GM18507 (cell line): ENCODE measurements at places on chromosomes 6 and 20.

GRCh38 chr20:35743693-35744491 is 1.8 kb upstream of the RBM39 start:
- DNase-seq, result no peak

DNA sequence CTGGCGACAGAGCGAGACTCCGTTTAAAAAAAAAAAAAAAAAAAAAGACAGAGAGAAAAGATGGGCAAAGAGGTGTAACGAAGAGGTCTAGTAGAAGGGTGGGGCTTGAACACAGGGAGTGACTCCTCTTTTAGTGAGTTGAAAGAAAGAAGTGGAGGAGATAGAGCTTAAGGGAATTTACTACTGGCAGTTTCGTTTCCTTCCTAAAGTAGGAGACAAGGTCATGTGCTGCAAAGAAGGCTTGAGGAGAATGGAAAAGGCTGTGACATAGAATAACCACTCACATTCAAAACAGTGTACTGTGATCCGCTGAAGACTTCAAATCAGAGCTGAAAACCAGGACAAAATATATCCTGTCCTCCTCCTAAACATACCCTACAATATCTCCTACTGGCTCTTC is 63.8 kb upstream of the EIF2S2 start:
- no peak for DNase-seq

DNA sequence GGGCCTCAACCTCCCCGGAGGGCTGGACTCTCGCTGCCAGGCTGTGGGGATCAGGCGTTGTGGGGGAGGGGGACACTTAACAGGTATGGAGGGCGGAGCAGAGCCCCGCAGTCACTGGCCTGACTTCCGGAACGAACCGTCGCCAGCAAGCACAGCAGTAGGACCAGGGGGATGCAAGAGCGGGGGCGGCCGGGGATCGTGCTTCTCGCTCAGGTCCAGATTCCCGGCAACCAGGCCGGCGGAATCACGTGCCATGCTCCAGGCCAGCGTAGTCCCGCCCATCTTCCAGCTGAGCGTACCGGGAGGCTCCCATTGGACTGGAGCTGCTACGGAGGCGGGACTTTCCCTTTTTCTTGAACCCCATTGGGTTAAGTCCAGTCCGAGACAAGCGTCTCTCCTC is 10.0 kb upstream of the POU5F1 start:
- DNase-seq, result peak; percentile 54

GRCh38 chr6:144653885-144654505 is 368.9 kb downstream of the UTRN start:
- DNase-seq, result no peak

- DNase-seq, result no peak
These were observed 36.4 kb upstream of the HLA-C start for GRCh38 chr6:31308050-31308844.

GRCh38 chr6:33410711-33411631 is at the start of gene PHF1:
PHF1 (plus strand) TSS chr6:33411014; CDS start chr6:33412264, 1,250 bp downstream.
- no peak for DNase-seq

- no peak for DNase-seq
These were observed 150.8 kb upstream of the FAM83B start for GRCh38 chr6:54695815-54696214.

DNA sequence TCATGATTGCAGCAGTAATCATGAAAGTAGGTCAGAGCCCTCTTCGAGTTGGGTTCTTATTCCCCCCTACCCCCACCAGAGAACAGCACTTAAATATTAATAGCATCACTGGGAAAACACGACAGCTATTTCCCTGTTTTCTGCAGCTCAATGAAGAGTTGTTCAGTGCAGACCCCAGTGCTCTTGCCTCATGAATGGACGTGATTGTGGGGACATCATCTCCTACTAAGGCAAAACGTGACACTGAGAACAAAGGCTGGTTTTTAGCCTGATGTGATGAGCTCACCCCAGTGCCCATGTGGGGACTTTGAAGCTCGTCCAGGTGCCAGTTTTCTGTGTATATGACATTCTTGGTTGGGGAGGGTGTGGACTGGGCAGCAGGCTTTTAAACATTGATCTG is 105.9 kb downstream of the SLC35F1 start:
- no peak for DNase-seq

GRCh38 chr6:35311390-35312075 is 13.9 kb downstream of the DEF6 start:
- no peak for DNase-seq

GRCh38 chr6:163958646-163959045 is 544.1 kb downstream of the QKI start:
- DNase-seq, result no peak

- no peak for DNase-seq
These were observed 680 bp downstream of the HLA-DPB1 start for GRCh38 chr6:33076406-33076934.

- peak; percentile 70 for DNase-seq
These were observed at the start of gene MYB for GRCh38 chr6:135180542-135181332. MYB (plus strand) TSS chr6:135181308; CDS start chr6:135181514, 206 bp downstream.

DNA sequence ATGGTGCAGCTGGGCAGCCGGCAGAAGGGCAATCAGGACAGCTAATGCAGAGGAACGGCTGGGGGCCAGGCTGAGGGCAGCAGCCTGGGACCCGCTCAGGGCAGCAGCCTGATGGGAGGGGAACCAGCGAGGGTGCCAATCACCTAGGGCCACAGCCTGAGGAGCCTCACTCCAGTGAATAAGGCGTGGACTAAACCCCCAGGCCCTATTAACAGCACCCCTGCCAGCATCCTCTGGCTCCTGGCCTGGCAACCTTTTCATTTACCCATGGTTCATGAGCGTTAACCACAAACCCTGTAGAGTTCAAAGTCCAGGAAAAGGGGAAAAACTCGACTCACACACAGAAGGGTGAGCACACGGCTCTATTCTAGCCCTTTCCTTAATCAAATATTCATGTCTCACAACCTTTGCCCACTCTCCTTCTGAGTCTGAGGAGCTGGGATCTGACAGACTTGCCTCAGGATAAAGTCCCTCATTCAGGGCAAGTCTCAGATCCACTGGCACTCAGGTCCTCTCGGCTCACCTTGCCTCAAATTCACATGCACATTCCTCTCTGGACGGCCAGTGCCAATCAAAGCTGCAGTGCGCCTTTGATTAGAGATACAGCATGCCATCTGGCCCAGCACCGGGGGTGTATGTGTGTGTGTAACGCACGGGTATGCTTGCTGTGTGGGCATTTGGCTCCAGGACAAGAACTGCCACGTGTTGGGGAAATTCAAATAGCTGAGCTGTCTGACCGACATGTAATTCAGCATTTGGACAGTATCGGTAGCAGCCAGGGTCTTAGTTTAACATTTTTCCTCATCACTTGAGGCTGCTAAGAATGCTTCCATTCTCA is 86.9 kb upstream of the TRAF3IP2 start:
- DNase-seq, result no peak

GRCh38 chr6:38482466-38482865 is 157.3 kb downstream of the BTBD9 start:
- no peak for DNase-seq

- no peak for DNase-seq
These were observed 133.2 kb upstream of the PTPN1 start for GRCh38 chr20:50376888-50377459.

DNA sequence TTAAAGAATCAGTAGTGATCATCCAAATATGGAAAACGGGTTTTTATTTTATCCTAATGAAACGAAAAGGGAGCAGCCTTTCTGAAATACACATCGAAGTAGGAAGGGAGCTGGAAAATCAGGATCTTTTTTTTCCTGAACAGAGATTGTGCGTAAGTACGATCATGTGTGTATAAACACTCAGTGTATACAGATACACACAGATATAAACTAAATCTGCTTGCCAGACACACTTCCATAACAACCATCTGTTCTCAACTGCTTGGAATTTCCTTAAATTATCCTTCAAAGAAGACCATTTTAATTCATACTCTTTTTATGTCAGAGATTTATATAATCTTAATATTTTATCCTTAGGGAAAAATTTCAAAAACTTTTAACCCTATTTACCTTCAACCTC is 110.7 kb downstream of the CHD6 start:
- no peak for DNase-seq

- no peak for DNase-seq
These were observed 18.1 kb upstream of the SLC9A8 start for GRCh38 chr20:49794336-49795134.

GRCh38 chr6:131107151-131107550 is 28.1 kb upstream of the AKAP7 start:
- no peak for DNase-seq

DNA sequence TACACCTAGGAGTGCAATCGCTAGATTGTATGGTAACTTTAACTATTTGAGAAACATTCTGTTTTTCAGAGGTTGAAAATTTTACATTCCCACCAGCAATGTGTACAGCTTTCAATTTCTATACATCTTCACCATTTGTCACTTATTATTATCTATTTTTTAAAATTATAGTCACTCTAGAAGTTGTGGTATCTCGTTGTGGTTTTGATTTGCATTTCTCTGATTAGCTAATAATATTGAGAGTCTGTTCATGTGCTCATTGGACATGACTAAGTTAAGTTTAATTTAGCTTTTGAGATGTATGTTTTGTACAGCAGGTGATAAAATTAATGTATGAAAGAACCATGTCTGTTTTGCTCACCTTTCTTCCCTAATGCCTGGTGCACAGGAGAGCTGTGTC is 34.8 kb upstream of the PLCB1 start:
- no peak for DNase-seq

DNA sequence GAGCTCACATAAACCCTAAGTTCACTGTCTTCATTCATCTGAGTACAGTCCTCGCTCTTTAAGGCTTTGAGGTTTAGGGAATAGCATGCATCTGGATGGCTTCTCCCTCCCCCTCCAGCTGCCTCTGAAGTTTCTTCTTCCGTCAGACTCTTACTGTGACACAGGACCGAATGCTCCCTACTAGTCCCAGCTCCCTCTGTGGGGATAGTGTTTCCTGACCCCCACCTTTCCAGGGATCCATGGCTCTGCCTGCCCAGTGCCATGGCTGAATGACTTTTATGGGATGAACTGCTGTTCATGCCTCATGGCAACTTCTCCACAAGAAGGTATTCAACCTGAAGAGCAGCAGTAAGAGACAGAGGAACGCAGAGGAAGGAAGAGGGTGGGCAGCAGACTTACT is 79.8 kb upstream of the EMILIN3 start:
- DNase-seq, result no peak

DNA sequence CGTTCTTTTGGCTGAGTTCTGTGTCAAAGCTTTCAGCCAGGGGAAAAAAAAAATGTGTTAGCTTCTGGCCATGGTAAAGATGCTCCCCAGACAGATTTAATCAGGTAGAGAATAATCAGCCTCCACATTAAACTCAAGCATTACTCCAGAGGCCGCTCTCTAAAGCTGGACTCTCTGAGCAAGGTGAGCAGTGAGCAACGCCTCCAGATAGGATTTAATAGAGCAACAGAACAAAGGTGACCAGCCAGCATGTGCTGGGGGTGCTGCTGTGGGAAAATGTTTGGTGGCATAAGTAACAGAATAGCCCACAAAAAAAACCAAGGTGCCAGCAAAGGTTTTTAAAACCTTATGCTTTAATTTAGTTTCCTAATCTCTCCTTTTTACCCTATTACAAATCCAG is 103.5 kb upstream of the TRAF3IP2 start:
- no peak for DNase-seq

GRCh38 chr20:59443550-59443949 is 143.1 kb downstream of the EDN3 start:
- DNase-seq, result no peak

GRCh38 chr6:158958504-158959386 is 41.3 kb downstream of the RSPH3 start:
- no peak for DNase-seq

- no peak for DNase-seq
These were observed 18.8 kb upstream of the BACH2 start for GRCh38 chr6:90315354-90315950.

DNA sequence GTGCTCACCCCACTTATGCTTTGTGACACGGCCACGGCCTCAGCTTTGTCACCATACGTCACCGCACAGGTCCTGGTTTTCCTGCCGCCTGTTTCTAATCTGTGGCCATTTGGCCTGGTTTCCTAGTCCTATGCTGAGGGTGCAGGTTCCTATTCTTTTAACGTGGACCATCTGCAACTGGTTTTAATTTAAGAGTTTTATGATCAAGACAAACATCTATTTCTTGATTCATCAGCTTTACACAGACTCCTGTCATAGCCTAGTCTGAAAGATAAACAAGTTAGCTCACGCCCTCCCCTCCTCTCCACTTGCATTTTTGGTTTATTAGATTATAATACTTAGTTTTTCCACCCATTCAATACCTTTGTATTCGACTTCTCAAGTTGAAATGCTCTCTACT is 97.5 kb upstream of the RPS6KA2 start:
- DNase-seq, result no peak

- no peak for DNase-seq
These were observed 203.5 kb upstream of the JAG1 start for GRCh38 chr20:10877342-10877741.

GRCh38 chr6:156654919-156655918 is 122.0 kb upstream of the ARID1B start:
- no peak for DNase-seq

DNA sequence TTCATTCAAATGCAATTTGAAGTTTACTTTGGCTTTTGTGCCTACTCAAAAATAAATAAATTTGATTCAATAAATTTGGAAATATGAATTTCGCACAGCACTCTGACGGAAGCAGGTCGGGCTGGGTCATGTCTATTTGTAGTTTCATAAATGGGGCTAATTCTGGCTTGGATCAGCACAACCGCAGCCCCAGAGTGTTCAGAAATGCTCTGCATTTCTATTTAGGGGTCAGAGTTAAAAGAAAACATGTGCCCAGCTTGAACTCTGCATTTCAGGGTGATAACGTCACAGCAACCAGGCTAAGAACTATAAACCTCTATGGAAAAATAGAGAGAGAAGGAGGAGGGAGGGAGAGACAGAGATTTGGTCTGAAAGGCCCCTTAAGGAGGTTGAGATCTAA is 480.9 kb upstream of the NOX3 start:
- no peak for DNase-seq

DNA sequence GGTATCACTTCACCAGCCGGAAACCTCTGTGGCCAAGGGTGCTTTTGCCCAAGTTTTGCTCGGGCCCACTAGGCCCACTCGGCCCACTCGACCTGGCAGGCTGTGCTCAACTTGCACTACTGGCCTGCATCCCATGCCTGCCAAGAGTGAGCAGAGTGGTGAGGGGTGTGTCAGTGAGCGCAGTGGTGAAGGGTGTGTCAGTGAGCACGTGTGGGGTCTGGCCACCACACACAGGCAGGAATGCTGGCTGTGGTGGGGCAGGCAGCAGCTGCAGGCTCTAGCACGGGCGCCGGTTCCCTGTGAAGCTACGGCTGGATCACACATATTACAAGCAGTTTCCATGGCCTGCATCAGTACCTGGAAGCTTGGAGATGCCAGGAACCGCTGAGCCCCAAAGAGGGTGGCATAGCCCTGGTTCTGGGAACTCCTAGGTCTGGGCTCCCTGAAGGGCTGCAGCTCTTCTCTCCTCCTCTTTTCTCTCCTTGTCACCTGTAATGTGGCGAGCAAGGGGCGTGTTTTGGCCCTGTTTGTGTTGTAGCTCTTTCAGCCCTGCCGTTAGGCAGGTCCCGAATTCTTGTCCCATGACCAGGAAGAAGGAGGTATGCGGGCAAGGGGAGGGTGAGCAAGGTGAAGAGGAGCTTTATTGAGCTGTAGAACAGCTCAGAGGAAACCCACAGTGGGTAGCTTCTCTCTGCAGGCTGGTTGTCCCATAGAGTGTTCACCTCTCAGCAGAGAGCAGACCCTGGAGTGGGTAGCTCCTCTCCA is 51.0 kb upstream of the CLDN20 start:
- DNase-seq, result no peak
